Lung (tissue), 17 donors: ENCODE measurements at places on chromosomes 3 and 15.

DNA sequence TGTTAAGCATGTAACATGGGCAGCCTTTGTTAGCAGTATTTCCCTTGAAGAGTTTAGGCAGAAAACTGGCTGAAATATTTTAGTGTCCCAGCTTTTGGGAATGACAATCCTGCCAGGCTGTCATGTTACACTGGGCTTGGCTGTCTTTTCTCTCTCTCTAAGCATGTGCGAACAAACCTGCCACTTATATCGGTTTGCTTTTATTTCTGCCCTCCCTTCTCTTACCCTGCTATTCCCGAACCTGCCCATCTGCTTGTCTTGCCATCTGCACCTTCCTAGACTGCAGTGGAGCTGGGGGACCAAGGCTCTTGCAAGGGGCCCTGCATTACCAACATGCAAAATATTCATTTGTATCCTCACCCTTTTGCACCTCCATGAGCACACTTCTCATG lies 339.6 kb downstream of the EPHB1 start:
- DNase-seq, result no peak

- DNase-seq, result no peak
Observed at GRCh38 chr3:143824735-143825385, 23.4 kb downstream of the SLC9A9 start.

- no peak for DNase-seq
Observed at GRCh38 chr3:39423436-39423970, 17.0 kb downstream of the RPSA start.

- DNase-seq, result peak; percentile 68
Observed at GRCh38 chr3:172106989-172107388, 67.6 kb downstream of the FNDC3B start.

DNA sequence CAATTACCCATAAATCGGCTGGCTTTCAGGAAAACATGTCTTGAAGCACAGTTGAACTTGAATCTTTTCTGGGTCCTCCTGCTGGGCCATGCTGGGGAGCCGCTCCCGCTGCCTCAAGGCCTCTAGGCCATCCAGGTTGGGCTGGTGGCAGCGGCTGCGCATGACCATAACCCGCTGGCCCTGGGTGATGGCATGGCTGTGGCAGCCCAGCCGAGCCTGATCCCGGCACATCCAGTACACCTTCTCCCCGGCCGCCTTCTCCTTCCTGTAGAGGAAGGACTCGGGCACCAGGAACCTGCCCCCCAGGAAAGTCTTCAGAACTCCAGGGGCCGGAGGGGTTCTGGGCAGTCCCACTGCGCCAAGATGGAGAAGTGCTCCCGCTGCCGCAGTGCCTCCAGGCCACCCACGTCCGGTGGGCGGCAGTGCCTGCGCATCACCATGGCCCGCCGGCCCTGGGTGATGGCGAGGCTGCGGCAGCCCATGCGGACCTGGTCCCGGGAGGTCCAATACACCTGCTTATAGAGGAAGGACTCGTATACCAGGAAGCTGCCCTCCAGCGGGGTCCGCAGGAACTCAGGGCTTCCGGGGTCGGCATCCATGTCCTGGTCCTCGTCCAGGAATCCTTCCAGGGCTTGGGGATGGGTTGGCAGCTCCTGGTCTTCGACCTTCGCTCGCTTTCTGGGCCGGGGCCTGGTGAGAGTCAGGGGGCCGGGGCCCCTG lies 84.3 kb upstream of the FXR1 start:
- DNase-seq, result no peak

GRCh38 chr3:164460851-164461250 lies 617.4 kb downstream of the SI start:
- DNase-seq, result no peak

- peak; percentile 5 for DNase-seq
Observed at GRCh38 chr3:139653582-139653981, 24.2 kb downstream of the NMNAT3 start.

DNA sequence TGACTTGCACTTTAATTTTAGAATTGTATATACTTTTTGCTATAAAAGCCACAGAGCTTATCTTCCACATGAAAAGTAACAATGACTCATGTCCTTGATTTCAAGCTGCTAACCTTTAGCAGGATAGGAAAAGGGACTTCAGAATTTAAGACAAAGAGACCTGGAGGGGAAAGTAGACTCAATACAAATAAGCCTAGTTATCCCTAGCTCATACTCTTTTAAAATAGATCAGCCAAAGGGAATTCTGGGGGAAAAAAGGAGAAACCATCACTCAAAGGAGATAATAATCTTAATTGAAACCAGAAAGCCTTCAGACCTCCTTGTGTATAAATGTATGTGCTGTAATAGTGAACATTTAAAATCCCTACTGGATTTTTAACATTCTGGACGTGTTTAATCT lies 930.3 kb downstream of the NTRK3 start:
- DNase-seq, result no peak

GRCh38 chr3:32303399-32303747 lies 64.9 kb downstream of the CMTM8 start:
- peak; percentile 83 for DNase-seq

GRCh38 chr15:90364251-90364650 lies 12.2 kb downstream of the ZNF774 start:
- no peak for DNase-seq

GRCh38 chr3:38136393-38136776 lies 542 bp downstream of the ACAA1 start:
- DNase-seq, result peak; percentile 50

DNA sequence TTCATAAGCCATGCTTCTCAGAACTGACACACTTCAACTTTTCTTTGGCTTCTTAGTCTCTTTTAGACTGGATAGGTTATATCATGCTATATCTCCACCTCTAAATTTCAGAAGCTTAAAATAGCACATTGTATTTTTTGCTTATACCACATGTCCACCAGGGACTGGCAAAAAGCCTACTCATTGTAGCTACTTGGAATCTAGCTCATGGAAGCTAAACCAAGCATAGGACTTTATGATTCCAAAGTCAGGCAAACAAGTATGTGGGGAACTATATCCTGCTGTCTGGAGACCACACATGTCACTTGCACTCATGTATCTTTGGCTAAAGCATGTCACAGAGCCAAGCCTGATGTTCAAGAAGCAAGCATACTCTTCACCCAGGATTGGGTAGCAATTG lies 245.0 kb upstream of the RASGRP1 start:
- no peak for DNase-seq

GRCh38 chr3:131535131-131535530 lies 32.4 kb upstream of the MRPL3 start:
- DNase-seq, result no peak

DNA sequence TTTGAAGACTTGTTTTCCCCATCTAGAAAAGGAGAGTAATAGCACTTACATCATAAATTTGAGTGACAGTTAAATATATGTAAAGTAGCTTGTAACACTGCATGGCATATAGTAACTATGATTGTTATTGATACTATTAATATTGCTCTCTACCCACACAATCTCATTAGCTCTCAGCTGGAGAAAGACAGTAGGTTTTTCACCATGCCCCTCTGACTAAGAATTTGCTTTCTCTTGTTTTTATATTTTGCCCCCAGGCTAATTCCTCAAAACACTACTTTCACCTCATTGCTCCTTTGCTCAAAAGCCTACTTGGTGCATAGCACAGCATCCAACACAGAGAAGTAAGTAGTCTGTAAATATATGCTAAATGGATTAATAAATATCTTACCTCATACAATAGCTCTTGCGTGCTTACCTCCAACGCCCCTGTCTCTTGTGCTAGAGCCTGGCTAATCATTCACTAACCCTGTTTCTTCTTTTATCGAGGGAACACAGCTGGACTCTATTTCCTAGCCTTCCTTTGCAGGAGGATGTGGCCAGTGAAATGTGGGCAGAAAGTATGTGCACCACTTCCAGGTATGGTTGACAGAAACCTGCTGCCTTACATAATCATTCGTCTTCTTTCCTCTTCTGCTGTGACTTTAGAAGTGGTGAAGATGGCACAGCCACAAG lies 190.0 kb downstream of the PLCH1 start:
- no peak for DNase-seq

- no peak for DNase-seq
Observed at GRCh38 chr15:33055962-33056361, 138.6 kb downstream of the FMN1 start.

DNA sequence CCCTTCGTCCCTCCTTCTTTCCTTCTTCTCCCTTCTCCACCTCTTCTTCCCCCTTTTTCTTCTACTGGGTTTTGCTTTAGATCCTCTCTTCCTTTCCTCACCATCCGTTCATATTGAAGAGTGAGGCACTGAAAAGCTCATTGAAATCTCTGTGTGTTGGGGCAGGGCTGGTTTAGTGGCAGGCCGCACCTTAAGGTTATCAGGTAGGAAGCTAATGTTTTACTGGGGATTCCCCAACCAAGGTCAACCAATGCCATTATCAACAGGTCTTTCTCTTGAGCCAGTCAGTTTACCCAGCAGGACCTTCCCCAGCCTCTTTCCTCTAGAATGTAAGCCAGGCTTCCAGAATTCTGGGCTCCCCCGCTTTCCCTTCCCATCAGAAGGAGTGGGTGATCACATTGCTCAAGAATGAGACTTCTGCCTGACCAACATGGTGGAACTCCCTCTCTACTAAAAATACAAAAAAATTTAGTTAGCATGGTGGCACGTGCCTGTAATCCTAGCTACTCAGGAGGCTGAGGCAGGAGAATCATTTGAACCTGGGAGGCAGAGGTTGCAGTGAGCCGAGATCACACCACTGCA lies 11.5 kb upstream of the VPS8 start:
- DNase-seq, result no peak

GRCh38 chr15:52104532-52105004 lies 8.0 kb downstream of the BCL2L10 start:
- DNase-seq, result no peak

- DNase-seq, result no peak
Observed at GRCh38 chr3:43055806-43056770, 49.8 kb downstream of the POMGNT2 start.

DNA sequence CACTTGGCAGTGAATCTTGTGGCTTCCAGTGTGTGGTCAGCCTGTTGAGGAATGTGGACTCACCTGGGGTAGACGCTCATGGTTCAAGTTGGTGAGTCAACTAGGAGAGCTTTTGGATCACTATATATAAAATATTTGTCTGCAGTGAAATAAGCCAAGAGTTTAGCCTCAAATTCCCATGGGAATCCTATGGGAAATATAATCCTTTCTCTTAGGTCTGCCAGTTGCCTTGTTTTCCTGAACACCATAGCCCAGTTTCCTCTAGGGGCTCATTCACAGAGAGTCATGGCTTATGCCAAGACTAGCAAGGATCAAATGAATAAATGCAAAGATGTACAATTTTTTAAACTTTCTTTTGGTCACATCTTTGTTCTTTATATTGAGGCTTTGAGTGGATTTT lies 100.1 kb upstream of the NPHP3 start:
- DNase-seq, result no peak
